ENCODE measurements at places on chromosomes 12 and 14. TPM values are rescaled to one million over a fixed set of nuclear protein-coding genes. Genes with fewer than 3 reads are reported as not detected.

- no peaks in the 10 kb centered on the region for H3K36me3 ChIP-seq
- peak; percentile 23 for DNase-seq
- H3K27ac ChIP-seq, result no peak overlapping the region
Observed at GRCh38 chr12:105555556-105556295, 225.2 kb downstream of the C12orf75 start.

- DNase-seq, result peak; percentile 28
- no peaks in the 10 kb centered on the region for H3K27me3 ChIP-seq
- peaks cover 21% of the 10 kb centered on the region for H3K4me1 ChIP-seq
- no peaks in the 10 kb centered on the region for H3K36me3 ChIP-seq
Observed at GRCh38 chr14:32564596-32564995, 235.5 kb downstream of the AKAP6 start.

- H3K4me3 ChIP-seq, result no peak overlapping the region
- no peak for DNase-seq
- no peak overlapping the region for H3K27ac ChIP-seq
- no peaks in the 10 kb centered on the region for H3K4me1 ChIP-seq
Observed at GRCh38 chr12:85784096-85784720, 52.0 kb downstream of the RASSF9 start.

ABCC9 gene
- total RNA-seq, result 10.0 TPM

- no peaks in the 10 kb centered on the region for H3K36me3 ChIP-seq
- H3K4me1 ChIP-seq, result peaks cover 34% of the 10 kb centered on the region
- H3K4me3 ChIP-seq, result no peak overlapping the region
- H3K27ac ChIP-seq, result no peak overlapping the region
- no peaks in the 10 kb centered on the region for H3K27me3 ChIP-seq
Observed at GRCh38 chr12:47900131-47901062, 4.4 kb downstream of the VDR start.

RNF212B gene
- total RNA-seq, result 1.2 TPM

GRCh38 chr12:115885040-115885690 lies 392.3 kb downstream of the MED13L start:
- H3K27me3 ChIP-seq, result no peaks in the 10 kb centered on the region
- H3K27ac ChIP-seq, result no peak overlapping the region
- DNase-seq, result no peak
- H3K4me1 ChIP-seq, result no peaks in the 10 kb centered on the region
- H3K36me3 ChIP-seq, result no peaks in the 10 kb centered on the region

- no peaks in the 10 kb centered on the region for H3K27me3 ChIP-seq
- peak overlapping the region; percentile 91 for H3K27ac ChIP-seq
- no peak for DNase-seq
- peak overlapping the region; percentile 64 for H3K4me3 ChIP-seq
- H3K4me1 ChIP-seq, result peaks cover 8% of the 10 kb centered on the region
Observed at GRCh38 chr14:105249182-105250007, 1.1 kb downstream of the BTBD6 start.

SLC4A8 gene
- 9.4 TPM for total RNA-seq

DNA sequence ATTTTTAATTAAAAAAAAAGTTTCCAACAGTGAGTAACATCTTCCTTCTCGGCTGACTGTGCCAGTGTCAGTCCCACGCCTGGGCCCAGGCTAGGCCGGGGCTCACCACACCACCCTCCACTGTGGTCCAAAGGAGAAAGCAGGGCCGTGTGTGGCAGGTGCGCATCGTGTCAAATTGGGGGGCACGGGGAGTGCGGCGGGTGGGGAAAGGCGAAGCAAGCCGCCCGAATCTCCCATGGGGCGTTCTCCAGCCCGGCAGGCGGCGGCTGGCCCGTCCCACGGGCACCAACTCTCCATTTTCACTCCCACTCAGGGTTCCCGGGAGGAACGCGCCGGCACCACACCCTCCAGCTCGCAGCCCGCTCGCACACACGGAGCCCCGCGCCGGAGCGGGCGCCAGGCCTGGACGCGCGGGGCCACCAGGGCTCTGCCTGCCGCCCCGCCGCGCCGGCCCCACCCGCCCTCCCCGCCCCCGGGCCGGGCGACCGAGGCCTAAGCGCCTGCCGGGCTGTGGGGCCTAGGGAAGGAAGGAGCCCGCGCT lies 604 bp downstream of the EEA1 start:
- peaks cover 9% of the 10 kb centered on the region for H3K4me1 ChIP-seq
- peak overlapping the region; percentile 84 for H3K4me3 ChIP-seq
- H3K27me3 ChIP-seq, result no peaks in the 10 kb centered on the region
- peak; percentile 71 for DNase-seq
- no peaks in the 10 kb centered on the region for H3K36me3 ChIP-seq
- H3K27ac ChIP-seq, result peak overlapping the region; percentile 100

ANO4 gene
- total RNA-seq, result 2.6 TPM

Data from hepatocyte (in vitro differentiated cells).